ENCODE measurements at places on chromosomes 2 and 18.
A peak's percentile ranks its signal among the peaks of the same experiment; 100 is the strongest.

- no peak for DNase-seq
Observed at GRCh38 chr2:161228511-161229240, 68.4 kb downstream of the TANK start.

GRCh38 chr2:98972582-98973167 lies 36.6 kb upstream of the CRACDL start:
- DNase-seq, result no peak

GRCh38 chr2:207417301-207417718 lies 112.5 kb upstream of the CREB1 start:
- DNase-seq, result no peak

GRCh38 chr18:25121442-25121841 lies 230.5 kb downstream of the ZNF521 start:
- no peak for DNase-seq

GRCh38 chr2:120538691-120539423 lies 192.9 kb downstream of the INHBB start:
- DNase-seq, result no peak

DNA sequence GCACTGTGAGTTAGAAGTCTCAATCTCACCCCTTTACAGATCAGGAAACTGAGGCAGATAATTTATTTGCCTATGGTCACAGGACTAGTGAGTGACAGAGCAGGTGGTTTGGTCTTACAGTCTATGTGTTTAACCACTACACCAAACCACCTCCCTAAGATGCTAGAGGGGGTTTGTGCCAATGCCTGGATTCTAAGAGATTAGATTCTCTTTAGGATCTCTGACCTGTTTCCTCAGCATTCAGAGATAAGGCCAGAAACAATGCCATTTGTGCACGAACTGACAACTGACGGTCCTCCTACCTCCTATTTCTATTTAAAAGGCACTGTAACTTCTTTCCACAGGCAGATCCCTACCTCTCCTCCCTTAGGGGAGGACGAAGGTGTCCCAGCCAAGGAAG lies 2.3 kb upstream of the SLC20A1 start:
- no peak for DNase-seq

DNA sequence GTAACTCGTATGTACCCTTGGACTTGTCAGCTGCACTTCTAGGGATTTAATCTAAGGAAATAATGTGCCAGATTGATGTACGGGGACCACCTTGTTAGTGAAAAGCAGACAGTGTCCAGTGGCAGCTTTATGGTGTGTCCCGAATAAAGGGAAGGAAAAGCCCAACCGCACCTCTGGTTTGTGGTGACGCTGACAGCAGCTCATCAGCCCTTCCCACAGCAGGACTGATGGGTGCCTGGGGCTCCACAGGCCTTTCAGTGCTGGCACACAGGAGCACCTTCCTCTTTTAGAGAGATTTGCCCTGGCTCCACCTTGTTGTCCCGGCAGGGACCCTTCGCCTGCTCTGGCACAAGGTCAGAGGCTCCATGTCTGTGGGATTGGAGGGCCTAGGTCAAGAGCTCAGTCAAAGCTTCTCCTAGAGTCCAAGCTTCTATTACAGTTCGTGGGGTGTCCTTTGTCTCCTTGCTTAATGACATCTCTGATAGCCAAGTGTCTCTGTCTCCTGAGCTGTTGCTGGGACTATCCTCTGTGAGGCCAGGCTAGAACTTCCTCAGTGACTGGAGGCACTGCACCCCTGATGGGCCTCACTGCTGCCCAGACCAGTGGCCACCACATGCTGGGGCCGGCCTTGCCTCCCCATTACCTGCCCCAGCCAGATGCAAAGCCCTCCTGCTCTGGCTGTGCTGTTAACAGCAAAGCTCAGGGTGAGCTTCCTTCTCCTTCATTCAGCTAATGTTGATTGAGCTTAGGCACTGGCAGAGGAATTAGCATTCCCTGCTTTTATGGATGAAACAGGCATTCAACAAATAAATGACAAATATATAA lies 33.0 kb upstream of the SCLY start:
- no peak for DNase-seq

DNA sequence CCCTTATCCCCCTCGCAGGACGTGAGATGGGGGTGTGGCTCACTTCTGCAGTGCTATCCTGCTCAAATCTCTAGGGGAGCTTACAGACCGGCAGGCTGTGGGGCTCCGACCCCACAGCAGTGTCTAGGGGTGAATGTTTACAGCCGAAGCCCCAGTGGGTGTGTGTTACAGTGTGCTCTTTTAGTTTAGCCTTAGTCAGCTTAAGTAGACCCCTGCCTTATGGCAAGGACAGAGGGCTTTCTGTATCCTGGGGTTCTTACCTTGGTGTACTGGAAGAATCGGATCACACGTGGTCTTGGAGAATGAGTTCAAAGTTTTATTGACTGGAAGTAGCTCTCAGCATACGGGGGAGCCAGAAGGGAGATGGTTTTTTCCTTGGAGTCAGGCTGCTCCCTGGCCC lies 348.2 kb upstream of the GYPC start:
- DNase-seq, result no peak

- no peak for DNase-seq
Observed at GRCh38 chr2:1494906-1495305, 81.6 kb downstream of the TPO start.

DNA sequence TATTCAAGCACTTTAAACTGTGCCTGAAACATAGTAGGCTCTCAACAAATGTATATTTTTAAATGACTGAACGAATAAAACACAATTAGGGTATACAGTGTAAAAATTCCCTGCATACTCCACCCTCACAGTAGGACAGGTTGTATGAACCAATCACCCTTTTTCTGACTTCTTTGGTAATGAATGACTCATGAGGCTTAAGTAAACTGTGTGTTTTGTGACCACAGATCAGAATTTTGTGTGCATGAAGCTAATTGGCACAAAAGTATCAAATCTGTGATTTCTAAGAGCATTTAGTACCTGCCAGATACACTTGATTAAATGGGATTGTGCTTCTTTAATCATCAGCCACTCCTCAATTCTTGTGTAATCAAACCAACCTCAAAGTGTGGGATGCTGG lies 109.9 kb upstream of the MAP4K3 start:
- DNase-seq, result no peak

GRCh38 chr2:236452238-236452637 lies 117.4 kb upstream of the ACKR3 start:
- DNase-seq, result no peak

DNA sequence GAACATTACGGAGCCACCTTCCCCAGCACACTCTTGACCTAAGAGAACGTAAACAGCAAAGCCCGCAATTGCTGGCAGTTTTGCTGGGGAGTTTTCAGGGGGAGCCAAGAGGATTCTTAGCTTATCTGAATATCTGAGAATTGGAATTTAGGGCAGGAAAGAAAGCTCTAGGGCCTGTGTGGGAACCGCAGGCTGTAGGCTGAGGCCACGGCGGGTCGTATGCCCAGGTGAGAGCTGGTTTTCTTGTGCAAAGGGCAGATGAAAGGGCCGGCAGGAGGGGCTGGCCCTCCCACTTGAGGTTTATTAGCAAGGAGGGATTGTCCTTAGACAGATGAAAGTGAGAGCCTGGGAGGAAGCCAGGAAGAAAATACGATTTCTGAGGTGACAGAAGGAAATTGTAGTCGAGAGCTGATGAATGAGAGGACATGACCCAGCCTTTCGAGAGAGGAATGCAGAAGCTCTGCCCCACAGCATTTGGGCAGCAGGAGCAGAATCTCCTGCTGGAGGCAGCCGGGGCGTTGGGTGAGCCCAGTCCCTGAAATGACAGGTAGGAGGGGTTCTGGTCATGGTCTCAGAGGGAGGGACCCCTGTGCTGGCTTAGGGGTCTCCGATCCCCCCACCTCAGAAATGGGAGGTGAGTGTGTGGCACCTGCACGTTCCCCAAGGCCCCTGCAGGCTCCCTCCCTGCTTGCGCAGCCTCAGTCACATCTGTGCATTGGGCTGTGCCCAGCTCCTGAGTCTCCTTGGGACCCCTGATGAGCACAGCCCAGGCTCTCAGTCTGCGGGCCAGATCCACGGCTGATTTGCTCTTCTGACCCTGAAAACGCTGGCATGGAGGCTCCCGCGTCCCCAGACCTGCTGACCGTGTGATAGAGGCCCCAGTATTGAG lies 61.1 kb downstream of the CABLES1 start:
- DNase-seq, result no peak

GRCh38 chr2:175080479-175080878 lies 75.3 kb upstream of the CHN1 start:
- DNase-seq, result no peak

- DNase-seq, result peak; percentile 80
Observed at GRCh38 chr2:9474361-9475057, at the start of gene IAH1. Gene IAH1 (plus strand): TSS chr2:9474551. CDS start chr2:9474567, 16 bp downstream.

DNA sequence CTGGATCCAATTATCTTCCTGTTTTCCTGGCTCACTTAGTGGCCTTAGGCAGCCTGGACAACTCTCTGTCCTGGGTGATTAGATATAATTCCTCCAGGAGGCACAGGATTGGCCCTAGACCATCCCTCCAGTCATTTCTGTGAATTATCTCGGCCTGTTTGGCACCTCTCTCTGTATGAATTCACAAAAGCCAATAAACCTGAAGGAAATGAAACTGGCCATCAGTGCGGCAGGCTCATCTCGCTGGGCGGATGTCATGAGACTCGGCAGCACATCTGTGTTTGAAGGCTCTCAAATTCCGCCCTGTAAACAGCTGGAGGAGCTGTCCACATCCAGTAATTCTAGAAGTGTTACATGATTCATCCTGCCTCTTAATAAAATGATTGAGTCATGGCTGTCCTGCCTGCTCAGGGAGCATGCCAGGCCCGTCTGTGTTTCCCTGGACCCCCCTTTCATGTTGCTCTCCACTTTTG lies 38.6 kb downstream of the ACOXL start:
- DNase-seq, result no peak

- DNase-seq, result no peak
Observed at GRCh38 chr2:164593959-164594358, 27.3 kb downstream of the GRB14 start.

GRCh38 chr2:13539296-13539695 lies 822.6 kb downstream of the TRIB2 start:
- DNase-seq, result no peak

GRCh38 chr2:30422444-30423040 lies 24.5 kb upstream of the LCLAT1 start:
- peak; percentile 84 for DNase-seq

DNA sequence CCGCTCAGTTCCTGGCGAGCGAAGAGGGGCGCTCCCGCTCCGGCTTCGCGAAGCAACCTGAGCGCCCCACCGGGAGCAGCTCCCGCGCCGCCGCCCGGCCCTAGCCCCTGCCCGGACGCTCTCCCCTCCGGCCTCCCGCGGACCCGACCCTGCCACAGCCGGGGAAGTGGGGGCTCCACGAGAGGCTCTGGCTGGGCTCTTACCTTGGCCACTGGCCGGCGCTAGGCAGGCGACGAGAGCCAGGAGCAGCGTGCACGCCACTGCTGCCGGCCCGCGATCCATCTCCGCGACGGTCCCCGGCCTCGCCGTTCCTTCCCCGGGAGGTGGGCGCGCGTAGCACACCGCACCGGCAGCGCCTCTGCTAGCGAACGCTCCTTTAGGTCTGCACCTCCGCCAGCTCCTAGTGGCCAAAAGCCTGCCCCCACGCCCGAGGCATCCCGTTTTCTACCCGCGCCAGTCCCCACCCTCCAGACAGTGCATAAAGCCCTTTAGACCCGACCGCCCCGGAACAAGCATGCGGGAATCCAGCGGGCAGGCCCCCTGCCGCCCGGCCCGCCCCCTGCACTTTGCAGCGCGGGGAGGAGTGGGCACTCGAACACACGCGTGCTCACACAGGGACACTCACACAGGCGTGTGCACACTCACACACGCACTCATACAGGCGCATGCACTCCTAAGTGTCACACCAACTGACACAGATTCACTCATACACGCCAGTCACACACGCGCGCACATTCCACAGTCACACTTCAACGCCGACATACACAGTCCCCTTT lies at the start of gene LRP2:
TSS of gene LRP2 (minus strand) at position 417 of the 776 bp plus-strand sequence. CDS start at position 282, 135 bp downstream.
- peak; percentile 27 for DNase-seq

- peak; percentile 34 for DNase-seq
Observed at GRCh38 chr2:221529177-221529942, 42.7 kb downstream of the EPHA4 start.

GRCh38 chr2:179595284-179595683 lies 266.1 kb downstream of the ZNF385B start:
- no peak for DNase-seq

- DNase-seq, result peak; percentile 35
Observed at GRCh38 chr18:46174342-46175041, 70.3 kb downstream of the HAUS1 start.

GRCh38 chr2:191496838-191497237 lies 181.1 kb upstream of the NABP1 start:
- no peak for DNase-seq

- DNase-seq, result no peak
Observed at GRCh38 chr2:120673571-120674061, 62.1 kb upstream of the GLI2 start.

GRCh38 chr2:223989856-223990232 lies 32.6 kb downstream of the MRPL44 start:
- no peak for DNase-seq

DNA sequence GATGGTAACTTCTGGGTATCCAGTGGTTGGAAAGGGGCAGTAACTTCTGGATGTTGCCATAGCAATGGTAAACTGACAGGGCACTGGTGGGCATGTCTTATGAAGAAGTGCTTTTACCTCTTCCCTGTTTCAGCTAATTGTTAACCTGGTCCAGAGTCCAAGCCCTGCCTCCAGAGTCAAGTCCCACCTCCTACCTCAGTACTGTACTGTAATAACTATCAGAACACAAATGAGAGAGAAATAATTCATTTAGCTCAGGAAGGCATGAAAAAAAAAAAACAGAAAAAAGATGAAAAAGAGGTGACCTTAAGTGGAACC lies 237.0 kb downstream of the ZNF804A start:
- no peak for DNase-seq

DNA sequence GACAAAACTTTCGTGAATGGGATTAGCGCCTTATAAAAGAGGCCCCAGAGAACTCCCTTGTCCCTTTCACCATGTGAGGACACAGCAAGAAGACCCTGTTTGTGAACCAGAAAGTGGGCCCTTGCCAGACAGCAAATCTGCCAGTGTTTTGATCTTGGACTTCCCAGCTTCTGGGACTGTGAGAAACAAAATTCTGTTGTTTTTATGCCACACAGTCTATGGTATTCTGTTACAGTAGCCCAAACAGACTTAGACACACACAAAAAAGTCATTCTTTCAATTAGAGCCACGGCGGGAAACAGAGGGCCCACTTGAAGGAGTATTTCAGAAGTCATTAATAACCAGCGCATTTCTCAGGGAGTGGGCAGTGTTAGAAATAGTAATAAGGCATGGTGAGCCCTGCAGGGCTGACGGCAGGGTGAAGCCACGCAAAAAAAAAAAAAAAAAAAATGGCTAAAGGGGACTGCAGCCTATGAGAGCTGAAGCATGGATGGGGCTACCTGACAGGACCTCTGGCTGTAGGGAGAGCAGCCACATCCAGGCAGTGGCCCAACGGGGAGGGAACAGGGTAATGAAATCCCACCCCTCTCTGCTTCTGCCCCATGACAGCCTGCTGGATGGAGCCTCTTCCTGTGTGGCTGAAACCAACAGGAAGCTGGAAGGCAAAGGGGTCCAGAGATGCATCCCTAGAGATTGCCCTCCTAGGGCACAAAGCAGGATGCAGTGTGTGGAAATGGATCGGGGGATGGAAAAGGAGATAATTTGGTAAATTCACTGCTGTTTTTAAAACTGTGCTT lies 189.3 kb downstream of the KCNS3 start:
- no peak for DNase-seq
